AG08396 (cell line): ENCODE measurements at places on chromosomes 2 and 18.

- DNase-seq, result no peak
Measured at GRCh38 chr2:144234542-144234871, 285.4 kb downstream of the ZEB2 start.

- DNase-seq, result no peak
Measured at GRCh38 chr2:96839875-96840850, 3.7 kb downstream of the ANKRD23 start.

GRCh38 chr2:125822746-125823145 lies 833.2 kb upstream of the GYPC start:
- no peak for DNase-seq

DNA sequence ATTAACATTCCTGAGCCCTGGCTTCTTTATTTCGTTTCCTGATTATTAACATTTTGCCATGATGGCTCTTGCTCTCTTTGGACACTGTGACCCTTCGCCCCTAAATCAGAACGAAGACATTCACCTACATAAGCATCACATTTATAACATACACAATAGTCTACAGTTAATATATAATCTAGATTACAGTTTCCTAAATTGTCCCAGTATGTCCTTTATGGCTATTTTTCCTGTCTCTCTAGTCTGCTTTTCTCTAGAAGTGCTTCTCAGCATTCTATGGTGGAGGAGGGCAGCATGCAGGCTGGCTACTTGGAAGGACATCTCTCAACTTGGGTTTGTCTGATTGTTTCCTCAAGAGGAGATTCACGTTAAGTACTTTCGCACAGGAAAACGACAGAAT lies 49.9 kb downstream of the FAM210A start:
- DNase-seq, result no peak

DNA sequence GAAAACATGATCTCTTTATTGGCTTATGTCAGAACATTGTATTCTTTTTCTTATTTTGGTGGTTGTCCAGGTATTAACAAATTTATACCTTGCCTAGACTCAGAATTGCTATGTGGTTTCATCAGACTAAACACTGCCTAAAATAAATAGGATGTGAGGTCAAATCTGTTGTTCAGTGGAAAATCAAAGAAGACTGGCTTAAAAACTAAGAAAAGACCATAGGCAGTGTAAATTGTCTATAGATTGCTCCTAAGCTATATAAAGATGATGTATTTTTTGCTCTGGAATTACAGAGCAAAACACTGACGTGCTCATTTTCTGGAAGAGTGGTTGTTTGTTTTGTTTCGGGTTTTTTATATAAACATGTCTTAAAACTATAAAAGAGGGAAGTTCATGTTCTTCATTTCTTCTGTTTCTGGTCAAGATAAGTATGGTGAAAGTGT lies 266.0 kb downstream of the ALPK2 start:
- no peak for DNase-seq

DNA sequence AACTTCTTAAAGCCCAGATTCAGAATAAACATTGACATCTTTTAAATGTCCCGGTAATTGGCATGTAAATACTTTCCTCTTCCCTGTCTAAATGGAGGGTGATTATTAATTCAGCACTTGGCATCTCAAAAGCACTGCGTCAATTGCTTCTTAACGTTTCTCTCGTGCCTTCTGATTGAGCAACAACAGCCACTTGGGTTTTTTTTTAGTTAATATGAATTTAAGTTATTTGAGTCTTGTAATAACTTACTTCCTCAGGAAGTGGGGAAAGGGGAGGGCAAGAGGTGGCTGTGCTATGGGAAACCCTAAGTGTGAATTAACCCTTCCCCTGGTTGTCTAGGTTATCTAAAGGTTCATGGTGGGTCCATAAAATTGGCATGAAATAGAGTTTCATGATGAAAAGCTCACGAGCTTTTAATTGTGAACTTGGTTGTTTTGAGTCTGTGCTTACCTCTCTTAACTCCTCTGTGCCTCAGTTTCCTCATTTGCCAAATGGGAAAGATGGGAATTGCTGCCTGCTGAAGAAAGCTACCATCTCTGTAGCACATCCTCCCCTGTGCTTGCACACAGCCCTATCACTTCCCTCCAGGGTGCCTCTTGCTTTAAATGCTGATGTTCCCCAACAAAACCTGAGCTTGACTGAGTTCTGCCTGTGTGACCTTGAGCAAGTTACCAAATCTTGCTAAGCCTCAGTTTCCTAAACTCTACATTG lies 126.3 kb upstream of the BCL2L11 start:
- no peak for DNase-seq

DNA sequence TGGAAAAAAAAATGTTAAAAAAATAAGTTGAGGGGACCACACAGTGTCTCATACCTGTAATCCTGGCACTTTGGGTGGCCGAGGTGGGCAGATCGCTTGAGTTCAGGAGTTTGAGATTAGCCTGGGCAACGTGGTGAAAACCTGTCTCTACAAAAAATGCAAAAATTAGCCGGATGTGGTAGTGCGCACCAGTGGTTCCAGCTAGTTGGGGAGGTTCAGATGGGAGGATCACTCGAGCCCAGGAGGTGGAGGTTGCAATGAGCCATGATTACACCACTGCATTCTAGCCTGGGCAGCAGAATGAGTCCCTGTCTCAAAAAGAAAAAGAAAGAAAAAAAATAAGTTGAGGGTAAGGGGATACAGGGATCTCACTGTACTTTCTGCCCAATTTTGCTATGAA lies 6.1 kb upstream of the KYNU start:
- DNase-seq, result no peak
